ENCODE measurements at places on chromosomes 6 and 20. TPM values are rescaled to one million over a fixed set of nuclear protein-coding genes. Genes with fewer than 3 reads are reported as not detected.

DNA sequence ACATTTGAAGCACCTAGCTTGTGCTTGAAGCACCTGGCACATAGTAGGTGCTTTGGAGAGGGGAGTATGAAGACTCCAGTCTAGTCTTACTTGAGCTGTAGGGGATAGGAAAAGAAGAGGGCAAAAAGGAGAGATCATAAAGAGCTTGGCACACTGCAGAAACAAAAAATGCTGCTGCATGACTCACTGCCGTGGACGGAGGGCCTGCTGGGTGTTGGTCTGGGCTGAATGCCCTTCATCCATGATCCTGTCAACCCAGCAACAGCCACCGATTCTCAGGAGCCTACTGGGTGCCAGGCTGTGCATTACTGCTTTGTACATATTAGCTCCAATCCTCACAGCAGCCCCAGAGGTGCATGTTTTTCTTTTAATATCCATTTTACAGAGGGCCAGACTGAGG, 6.0 kb downstream of the PDYN start:
- DNase-seq: no peak

DNA sequence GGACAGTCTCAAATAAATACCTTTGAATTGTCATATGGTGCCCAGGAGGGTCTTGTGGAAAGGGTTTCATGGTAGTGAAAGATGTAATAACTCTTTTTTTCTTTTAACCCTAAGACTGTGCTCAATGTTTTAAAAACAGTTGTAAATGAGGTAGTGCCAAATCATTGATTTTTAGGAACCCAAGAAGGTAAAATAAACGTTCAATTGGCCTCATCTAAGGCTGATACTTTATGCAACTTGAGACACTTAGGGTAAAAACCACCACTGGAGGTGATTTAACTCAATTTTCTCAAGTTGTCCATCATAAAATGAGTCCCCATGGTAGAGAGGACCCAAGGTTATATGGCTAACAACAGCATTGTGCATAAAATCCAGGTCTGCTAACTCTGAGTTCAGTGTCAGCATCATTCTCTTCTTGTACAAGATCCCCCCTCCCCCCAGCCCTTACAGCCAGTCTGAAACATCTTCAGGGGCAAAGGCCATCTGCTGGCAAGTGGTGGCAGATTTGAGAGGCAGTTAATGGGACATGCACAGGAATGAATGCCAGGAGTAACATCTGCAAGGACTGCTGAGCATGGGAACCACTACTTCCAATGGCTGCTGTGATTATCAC, 244.4 kb downstream of the GMPR start:
- no peak for DNase-seq

SLC22A16 gene
- not detected for total RNA-seq

WFDC5 gene
- not detected for total RNA-seq

CRISP2 gene
- not detected for total RNA-seq

C6orf118 gene
- total RNA-seq: not detected

UBD gene
- 39.0 TPM for total RNA-seq

Measured in lung microvascular endothelial cell (primary cell).